ENCODE measurements at places on chromosomes 16 and 17.

DNA sequence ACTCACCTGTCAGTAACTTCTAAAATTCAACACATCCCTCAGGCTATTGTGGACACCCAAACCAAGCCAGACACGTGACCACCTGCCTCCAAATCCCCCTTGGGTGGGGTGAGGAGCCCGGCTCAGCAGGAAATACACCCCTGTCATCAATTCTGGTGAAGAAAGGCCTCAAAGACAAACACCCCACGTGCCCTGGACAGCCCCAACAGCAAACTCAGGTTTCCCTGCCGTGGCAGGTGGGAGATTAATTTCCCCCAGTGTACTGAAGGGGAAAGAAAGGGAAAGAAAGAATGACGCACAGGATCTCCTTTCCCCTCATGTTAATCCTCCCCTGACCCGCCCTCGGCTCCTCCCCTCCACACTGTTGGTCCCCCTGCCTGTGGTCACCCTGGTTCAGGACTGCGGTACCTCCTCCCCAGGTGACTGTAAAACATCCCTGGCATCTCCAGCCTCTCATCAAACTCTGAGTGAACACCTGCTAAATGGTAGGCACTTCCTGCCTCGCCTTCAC lies 98.3 kb downstream of the ZNF423 start:
- no peak for DNase-seq

DNA sequence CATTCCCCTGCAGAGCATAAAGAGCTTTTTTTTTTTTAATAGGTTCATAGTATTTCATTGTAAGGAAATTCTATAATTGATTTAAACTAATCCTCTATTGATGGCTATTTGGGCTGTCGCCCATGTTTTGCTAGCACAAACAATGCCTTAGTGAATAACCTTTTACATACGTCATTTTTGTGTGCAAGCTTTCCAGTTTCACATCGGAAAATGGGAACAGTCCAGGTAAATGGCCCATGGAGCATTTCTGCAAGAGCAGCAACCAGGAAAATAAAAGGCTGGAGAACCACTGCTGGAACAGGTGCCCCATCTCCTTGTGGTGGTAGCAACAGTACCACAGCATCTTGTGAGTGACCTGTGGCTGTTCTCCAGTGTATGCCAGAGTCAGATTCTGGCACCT lies 48.6 kb downstream of the CDH1 start:
- DNase-seq, result no peak

DNA sequence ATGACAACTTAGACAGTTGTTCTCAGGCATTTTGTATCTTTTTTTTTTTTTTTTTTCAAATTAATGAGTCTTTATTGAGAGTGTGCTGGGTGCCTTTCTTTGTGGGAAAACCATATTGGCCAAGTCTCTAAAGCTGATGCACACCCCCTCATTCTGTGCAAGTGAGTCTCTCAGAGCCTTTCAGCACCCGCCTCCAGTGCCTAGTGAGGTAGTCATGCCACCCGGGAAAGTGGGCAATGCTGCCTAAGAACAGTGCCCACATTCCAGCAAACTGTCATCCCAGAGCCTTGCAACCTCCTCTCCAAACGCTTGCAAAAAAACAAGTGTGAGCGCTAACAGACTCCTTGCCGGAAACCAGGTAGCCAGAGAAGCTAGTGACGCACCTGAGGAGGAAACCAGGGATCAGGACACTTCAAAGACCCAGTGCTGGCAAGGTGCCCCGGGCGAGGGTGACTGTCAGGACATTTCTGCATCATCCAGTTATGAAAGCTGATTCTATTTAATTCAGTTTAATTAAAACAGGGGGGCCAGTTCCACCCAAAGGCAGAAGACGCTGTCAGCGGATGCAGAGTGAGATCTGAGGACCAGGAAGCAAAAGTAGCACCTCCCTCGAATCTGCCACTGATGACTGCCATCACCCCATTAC lies 34.9 kb downstream of the SMARCE1 start:
- no peak for DNase-seq

- DNase-seq, result no peak
These were observed 30.1 kb downstream of the GPRC5B start for GRCh38 chr16:19854543-19854876.
